ENCODE measurements at places on chromosomes 12 and 14.

DNA sequence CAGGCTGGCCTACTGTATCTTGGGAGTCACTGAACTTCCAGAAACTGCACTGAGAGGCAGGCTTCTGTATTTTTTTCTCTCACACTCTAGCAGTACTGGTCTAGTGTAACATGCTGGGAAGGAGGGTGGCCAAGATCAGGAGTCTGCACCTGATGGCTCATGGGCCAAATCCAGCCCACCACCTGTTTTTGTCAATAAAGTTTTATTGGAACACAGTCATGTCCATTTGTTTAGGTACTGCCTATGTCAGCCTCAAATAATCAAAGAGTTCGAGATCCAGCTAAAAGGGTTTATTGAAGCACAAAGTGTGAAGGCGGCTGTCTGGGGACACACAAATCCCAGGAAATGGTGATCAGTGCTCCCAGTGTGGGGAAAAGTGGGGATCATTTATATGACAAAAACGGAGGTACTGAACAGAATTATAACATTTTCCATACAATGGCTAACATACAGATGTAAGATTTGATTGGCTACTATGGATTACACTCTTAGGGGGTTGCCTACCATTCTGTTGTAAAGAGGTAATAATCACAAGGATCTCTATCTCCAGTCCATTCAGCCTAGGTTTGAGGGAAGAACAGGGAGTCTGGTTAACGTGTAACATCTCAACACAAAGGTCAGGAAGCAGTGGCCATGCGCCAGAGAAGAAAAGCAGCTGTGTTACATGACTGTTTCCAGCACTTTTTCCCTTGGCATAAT is 12.9 kb downstream of the USP30 start:
- ATAC-seq, result no peak

DNA sequence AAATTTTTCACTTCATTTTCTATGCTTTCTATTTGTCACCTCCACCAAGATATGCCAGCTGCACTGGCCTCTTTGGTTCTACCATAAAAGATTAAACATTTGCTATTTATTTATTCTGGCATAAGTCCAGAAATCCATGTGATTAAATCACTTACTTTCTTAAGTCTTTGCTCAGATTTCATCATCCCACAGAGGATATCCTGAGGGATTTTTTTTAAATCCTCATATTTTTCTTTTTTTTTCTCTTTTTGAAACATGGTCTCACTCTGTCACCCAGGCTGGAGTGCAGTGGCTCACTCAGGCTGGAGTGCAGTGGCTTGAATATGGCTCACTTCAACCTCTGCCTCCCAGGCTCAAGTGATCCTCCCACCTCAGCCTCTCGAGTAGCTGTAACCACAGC is 645.4 kb upstream of the ATXN7L3B start:
- no peak for ATAC-seq

- no peak for ATAC-seq
Measured at GRCh38 chr12:94046626-94047410, 101.6 kb upstream of the PLXNC1 start.

GRCh38 chr12:70448371-70448770 is 82.3 kb downstream of the KCNMB4 start:
- ATAC-seq, result no peak

GRCh38 chr14:55329999-55330710 is 58.9 kb downstream of the FBXO34 start:
- ATAC-seq, result no peak

GRCh38 chr14:99896361-99896760 is 103.1 kb downstream of the EML1 start:
- no peak for ATAC-seq

- no peak for ATAC-seq
Measured at GRCh38 chr12:128365651-128366231, 98.8 kb downstream of the TMEM132C start.

- peak; percentile 28 for ATAC-seq
Measured at GRCh38 chr12:3365463-3366411, 125.3 kb upstream of the PRMT8 start.

GRCh38 chr14:26655128-26655527 is 57.3 kb upstream of the NOVA1 start:
- ATAC-seq, result no peak

GRCh38 chr14:53034688-53035230 is 83.9 kb upstream of the FERMT2 start:
- no peak for ATAC-seq

DNA sequence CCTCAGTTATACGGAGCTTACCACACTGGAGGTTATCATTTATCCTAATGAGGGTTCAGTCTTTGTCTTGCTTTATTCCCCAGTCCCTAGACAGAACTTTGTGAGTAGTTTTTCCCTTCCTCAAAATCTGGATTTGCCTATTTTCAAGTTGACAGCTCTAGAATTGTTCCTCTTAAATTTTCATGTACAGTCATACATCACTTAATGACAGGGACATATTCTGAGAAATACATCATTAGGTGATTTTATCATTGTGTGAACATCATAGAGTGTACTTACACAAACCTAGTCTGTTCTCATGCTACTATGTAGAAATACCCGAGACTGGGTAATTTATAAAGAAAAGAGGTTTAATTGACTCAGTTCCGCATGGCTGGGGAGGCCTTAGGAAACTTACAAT is 3.1 kb downstream of the PRKAB1 start:
- no peak for ATAC-seq

- ATAC-seq, result no peak
Measured at GRCh38 chr12:131990066-131990979, 40.6 kb downstream of the EP400 start.

- ATAC-seq, result no peak
Measured at GRCh38 chr14:98591161-98591560, 680.8 kb downstream of the BCL11B start.

Measured in stimulated activated memory B cell treated with anti-CD40 and anti-IgM and Interleukin-4, amounts not matched to agents 10 μg/mL and 1 μg/mL and 100 μg/mL, for 72 hours (primary cell).